Osteoblast (primary cell): ENCODE measurements at places on chromosomes 1 and 21. TPM values are rescaled to one million over a fixed set of nuclear protein-coding genes. Genes with fewer than 3 reads are reported as not detected.

WNT2B gene
- 1.5 and 2.2 TPM in 2 replicates for total RNA-seq

DNAI4 gene
- 12.7 and 15.0 TPM in 2 replicates for total RNA-seq

TSSK3 gene
- 1.5 and 1.8 TPM in 2 replicates for total RNA-seq

C4BPA gene
- total RNA-seq = not detected in 2 replicates

LRRC3 gene
- 0.72 and 0.88 TPM in 2 replicates for total RNA-seq

FMN2 gene
- total RNA-seq = 9.7 and 11.2 TPM in 2 replicates

GABRD gene
- total RNA-seq = not detected in 2 replicates

POU3F1 gene
- total RNA-seq = under 0.01 TPM in 2 replicates

IL22RA1 gene
- under 0.01 TPM in 2 replicates for total RNA-seq

GPR37L1 gene
- total RNA-seq = not detected in 2 replicates

TMPRSS15 gene
- not detected in 2 replicates for total RNA-seq

SELL gene
- total RNA-seq = under 0.01 TPM in 2 replicates

APCS gene
- not detected in 2 replicates for total RNA-seq

TRMT1L gene
- total RNA-seq = 12.3 and 16.5 TPM in 2 replicates

PGLYRP3 gene
- total RNA-seq = not detected in 2 replicates

DIP2A gene
- 22.8 and 27.4 TPM in 2 replicates for total RNA-seq

ST6GALNAC5 gene
- total RNA-seq = 0.88 and 1.1 TPM in 2 replicates

GNAT2 gene
- 0.29 and 0.72 TPM in 2 replicates for total RNA-seq

ERICH3 gene
- not detected in 2 replicates for total RNA-seq

PLPPR4 gene
- 1.5 and 1.8 TPM in 2 replicates for total RNA-seq

AMY1C gene
- not detected in 2 replicates for total RNA-seq

ITLN2 gene
- total RNA-seq = not detected in 2 replicates

TAS1R3 gene
- under 0.01 TPM in 2 replicates for total RNA-seq

RAB3B gene
- 14.5 and 21.2 TPM in 2 replicates for total RNA-seq

REG4 gene
- not detected in 2 replicates for total RNA-seq

ATP1A2 gene
- 0.72 and 1.2 TPM in 2 replicates for total RNA-seq

SLC1A7 gene
- total RNA-seq = under 0.01 and 0.36 TPM in 2 replicates

ELOVL1 gene
- 35.9 and 36.9 TPM in 2 replicates for total RNA-seq

HFM1 gene
- 0.29 and 0.36 TPM in 2 replicates for total RNA-seq

TMEM200B gene
- 9.4 and 10.6 TPM in 2 replicates for total RNA-seq

HPCAL4 gene
- not detected in 2 replicates for total RNA-seq
